ENCODE measurements at places on chromosomes 5 and 9.

DNA sequence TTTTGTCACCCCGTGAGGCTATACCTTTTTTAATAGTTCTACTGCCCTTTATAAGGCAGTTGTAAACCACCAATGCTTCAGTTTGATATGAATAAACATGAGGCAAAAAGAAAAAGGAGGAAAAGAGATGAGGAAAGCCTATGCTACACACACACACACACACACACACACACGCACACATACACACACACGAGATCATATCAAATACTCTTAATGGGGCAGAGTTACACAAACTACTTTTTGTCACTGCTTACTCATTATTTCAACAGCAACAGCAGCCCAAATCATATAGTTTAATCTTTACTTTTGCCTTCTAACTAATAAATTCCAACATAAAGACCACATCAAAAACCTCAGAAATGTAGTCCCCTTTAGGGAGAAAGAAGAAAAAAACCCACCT, 116.8 kb upstream of the PAM start:
- DNase-seq = no peak

DNA sequence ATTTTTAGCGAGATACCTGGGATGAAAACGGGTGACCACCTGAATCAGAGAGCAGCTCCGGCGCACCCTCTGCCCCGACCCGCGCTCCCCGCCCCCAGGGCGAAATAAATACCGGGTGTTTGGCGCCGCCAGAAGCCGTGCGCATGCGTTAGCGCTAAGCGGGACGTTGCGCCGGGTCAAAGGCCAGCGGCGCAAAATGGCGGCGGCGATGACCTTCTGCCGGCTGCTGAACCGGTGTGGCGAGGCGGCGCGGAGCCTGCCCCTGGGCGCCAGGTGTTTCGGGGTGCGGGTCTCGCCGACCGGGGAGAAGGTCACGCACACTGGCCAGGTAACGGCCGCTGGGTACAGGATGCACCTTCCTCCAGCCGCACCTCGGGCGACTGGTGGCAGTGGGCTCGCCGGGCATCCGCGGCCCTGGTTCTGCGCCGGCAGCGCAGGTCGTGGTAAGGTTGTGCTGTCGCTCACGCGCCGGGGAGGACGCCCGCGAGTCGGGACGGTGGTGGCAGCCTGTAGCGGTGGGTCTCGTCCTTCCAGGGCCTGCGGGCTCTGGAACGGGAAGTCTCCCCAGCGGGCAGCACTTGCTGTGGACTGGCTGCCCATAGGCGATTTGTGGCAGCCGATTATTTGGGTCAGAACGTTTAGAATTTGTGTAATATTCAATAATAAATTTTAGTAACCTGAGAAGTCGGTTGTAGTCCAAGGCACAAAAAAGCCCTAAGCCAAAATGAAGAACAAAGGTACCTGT, at the start of gene NDUFS6:
NDUFS6 (plus strand) TSS at position 186 of the 745 bp plus-strand sequence; CDS start at position 197, 11 bp downstream.
- peak; percentile 84 for DNase-seq

DNA sequence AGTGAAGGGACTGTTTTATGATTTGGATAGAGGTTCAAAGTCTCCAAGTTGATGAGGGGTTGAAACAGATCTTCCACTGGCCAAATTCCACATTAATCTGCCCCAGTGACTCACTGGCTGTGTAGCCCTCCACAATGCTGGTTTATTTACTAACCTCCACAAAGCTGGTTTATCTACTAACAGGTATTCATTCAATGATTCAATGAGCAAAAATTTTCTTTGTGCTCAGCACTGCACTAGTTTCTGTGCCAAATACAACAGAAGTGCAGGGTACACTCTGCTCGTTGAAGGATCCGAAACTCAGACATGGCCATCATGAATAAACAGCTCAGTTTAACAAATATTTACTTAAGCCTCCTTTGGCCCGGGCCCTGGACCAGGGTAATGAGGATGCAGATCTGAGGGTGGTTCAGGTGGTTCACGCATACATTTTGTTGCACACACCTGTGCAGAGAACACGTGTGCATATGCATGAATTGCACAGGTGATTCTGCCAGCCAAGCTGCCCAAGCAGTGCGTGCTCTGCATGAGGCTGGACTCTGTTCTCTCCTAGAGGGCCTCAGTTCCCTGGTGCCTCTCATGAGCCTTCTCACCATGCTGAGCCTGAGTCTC, 71.0 kb downstream of the SH3PXD2B start:
- no peak for DNase-seq

- peak; percentile 32 for DNase-seq
These were observed 19.8 kb downstream of the EXOSC2 start for GRCh38 chr9:130713286-130713960.

DNA sequence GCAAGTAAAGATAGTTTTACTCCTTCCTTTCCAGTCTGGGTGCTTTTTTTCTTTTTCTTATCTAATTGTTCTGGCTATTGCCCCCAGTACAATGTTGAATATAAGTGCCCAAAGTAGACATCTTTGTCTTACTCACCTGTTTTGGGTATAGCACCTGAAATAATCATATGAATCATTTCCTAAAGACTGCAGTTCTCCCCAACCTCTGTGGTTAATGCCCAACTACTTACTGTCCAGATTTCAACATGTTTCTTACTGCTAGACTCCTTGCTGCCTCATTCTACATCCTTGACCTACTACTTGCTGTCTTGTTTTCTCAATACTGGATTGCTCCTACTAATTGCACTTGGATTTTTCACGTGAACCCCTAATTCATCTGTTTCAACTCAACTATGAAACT, 8.8 kb upstream of the HSDL2 start:
- no peak for DNase-seq

GRCh38 chr9:76756268-76756640, 8.0 kb upstream of the PCA3 start:
- no peak for DNase-seq

- no peak for DNase-seq
These were observed 291.9 kb downstream of the FBXL7 start for GRCh38 chr5:15791859-15792258.

- no peak for DNase-seq
These were observed 16.1 kb downstream of the MACROH2A1 start for GRCh38 chr5:135382981-135383380.

DNA sequence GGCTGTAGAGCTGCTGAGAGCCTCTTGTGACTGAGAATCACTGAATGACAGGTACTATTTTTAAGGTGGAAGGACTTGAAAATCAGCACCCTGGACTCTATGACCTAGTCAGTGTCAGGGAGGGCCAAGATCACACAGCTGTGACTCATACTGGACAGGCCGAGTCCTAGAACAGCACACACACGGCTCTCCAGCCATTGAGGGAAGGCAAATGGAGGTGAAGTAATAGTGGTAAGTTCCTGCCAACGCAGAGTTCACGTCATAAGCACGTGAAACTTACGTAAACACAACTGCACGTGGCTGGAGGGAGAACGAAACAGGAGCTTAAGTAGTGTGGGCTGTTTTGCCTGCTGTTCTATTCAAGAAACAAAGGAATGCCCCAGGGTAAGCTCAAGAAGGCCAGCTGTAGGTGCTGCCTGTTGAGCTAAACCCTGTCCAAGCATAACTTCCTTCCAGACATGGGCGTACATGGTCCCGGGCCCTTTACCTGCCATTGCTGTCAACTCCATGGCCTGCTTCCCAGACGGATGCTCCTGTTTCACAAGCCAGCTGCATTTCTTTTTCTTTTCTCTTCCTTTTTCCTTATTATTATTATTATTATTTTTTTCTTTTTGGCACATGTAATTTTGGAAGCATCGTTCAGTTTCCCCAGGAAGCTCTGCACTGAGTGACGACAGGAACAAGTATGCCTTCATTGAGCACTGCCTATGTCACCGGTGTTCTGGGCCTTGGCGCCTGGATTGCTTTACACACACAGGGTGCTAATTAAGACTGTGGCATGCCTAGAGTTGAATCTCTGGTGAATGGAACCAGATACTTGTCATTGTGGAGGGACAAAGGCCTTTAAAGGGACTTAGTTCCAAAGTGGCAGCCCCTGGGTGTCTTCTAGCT, 10.2 kb upstream of the LCP2 start:
- no peak for DNase-seq

DNA sequence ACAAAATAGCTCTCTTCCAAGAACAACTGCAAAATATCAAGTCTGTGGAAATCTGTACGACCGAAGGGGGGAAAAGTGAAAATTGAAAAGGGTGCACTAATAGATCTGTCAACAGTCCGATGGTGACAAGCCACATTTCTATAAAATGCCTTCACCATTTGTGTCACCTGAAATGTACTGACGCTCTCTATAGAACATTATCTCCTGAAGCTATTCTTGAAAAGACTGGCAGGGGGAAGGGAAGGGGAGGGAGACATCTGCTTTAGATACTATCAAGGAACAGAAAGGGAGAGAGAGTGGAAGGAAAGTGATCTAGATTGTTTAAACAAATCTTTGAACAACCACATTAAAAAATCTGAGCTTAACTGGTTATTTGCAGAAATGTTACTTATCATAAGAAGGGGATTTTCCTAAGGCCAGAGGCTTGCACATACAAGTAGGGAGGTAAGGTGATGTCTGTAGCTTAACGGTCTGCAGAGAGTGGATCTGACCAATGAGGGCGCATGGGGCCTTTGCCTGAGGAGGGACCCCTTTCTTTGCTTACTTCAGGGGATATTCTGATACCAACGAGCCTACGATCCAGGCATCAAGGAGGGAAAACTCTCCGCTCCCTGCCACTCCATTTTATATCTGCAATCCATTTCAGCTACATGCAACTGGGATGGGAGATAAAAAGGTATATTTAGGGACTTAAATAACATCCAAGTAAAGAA, 92.1 kb downstream of the CRB2 start:
- no peak for DNase-seq

DNA sequence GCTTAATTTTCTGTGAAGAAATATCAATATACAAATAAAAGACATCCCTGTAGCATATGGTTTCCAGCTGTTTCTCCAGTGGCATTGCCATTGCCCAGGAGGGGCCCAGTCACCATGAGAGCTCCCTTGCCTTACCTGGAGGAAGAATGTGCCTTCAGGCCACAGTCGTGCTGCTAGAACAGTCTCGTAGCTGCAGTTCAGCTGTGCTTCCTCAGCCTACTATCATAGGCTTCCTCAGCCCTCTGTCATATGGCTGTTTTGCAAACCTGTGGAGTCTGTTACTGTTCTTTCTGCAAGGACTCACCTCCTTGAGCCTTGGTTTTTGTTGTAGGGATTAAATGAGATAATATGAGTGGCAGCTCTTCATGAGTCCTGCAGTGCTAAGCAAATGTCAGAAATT, 67.6 kb downstream of the RCL1 start:
- no peak for DNase-seq

- no peak for DNase-seq
These were observed at the start of gene PCDHGA5 for GRCh38 chr5:141363952-141364660. TSS of gene PCDHGA5 (plus strand) at chr5:141364162. CDS start at chr5:141364331, 169 bp downstream.

GRCh38 chr5:1214936-1215220, 10.3 kb upstream of the SLC6A18 start:
- no peak for DNase-seq

DNA sequence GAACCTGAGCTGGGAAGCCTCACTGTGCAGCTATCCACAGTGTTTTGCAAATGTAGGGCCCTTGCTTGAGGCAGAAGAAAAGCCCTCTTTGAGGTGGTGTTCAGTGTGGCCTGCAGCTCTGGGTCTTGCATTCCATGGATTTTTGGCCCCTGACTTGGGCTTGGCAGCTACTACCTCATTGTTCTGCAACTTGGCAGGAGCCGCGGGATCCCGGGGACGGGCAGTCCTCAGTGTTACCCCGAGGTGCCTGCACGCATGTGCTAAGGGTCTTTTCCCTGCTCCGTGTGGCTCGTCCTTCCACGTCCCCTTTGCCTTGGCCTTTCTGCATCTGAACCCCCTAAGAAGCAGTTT, 39.8 kb downstream of the NEK6 start:
- no peak for DNase-seq

GRCh38 chr5:77560677-77561263, 68.7 kb upstream of the WDR41 start:
- no peak for DNase-seq

GRCh38 chr5:174188295-174188694, 142.8 kb downstream of the NSG2 start:
- DNase-seq = no peak

DNA sequence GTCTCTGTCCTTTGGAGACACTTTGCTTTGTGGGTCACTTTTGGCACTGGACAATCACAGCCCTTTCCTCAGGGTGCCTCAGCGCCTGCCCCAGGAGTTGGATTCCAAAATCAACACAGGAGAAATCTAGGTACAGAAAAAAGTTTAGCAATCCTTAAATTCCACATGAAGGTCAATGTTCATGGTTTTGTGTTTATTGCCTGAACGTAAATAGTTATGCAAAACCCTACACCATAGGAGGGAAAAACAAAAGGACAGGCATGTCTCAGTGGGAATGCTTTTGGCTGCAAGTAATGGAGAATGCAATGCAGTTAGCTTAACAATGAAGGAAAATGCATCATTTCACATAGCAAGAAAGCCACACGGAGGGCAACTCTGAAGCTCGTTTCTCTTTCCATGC, 6.5 kb upstream of the HMCN2 start:
- DNase-seq = no peak

GRCh38 chr5:86807046-86808031, 189.6 kb downstream of the COX7C start:
- no peak for DNase-seq

DNA sequence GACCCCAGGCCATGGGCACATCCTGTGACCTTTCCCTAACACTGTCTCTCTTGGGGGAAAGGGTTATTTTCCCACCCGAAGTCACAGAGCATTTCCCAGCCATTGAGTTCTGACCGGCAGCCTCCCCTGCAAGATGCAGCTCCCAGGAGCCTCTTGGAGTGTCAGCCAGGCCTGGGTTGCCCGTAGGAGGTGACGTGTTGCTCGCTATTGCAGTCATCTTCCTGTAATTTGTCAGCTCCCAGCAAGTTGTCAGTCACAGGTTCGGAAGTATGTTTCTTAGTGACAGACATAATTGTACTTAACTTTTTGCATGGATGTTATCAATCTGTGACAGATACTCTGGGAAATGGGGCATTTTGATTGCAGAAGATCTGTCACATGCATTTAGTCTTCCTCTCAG, 74.5 kb downstream of the MVB12B start:
- no peak for DNase-seq

DNA sequence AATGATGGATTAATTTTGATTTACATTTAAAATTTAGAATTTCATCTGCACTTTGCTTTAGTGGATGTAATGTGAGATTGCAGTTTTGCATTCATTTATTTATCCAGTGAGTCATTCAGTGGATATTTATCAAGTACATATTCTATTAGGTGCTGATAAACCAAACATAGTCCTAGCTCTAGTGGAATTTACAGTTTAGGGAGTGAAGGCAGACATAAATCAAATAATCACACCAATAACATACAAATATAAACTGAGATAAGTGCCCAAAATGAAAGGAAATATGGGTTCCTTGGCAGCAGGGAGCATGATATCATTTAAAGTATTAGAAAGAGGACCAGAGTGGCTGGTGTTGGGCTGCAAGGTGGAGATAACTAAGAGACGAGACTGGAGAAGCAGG, 14.7 kb upstream of the NIPBL start:
- DNase-seq = no peak

GRCh38 chr5:89071101-89071940, 188.3 kb upstream of the MEF2C start:
- no peak for DNase-seq

DNA sequence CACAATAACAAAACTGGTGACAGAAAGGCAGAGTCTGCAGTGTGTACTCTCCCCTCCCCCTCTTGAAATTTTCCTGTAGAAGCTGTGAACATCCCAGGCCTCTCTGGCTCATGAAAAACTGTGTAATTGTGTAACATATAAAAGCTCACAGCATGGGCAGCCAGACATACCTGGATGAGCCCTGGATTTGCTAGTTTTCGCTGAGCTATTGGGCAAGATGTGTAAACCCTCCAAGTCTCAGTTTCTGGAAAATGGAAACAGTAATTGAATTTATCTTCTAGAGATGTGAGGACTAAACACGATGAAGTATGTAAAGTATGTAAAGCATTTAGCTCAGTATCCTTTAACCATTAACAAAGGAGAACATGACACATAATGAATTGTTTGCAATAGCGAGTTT, 143.2 kb upstream of the ANKH start:
- DNase-seq = no peak

All from activated CD8-positive, alpha-beta T cell treated with anti-CD3 and anti-CD28 coated beads, Interleukin-2, amount 10 ng/mL, durations not matched to agents 7 days and 5 days (primary cell).